ENCODE measurements at places on chromosomes 5 and 9.

DNA sequence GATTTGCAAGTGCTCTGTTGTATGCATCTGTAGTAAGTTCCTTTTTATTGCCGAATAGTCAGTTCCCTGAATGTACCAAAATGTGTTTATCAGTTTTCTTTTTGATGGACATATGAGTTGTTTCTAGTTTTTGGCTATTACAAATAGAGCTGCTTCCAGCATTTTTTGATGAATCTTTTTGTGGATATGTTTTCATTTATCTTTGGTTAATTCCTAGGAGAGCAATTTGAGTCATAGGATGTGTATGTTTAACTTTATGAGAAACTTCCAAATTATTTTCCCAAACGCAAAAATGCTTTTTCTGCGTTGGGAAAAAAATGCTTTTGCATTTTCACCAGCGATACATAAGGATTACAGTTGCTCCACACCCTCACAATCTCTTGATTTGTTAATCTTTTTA lies 287.7 kb downstream of the FER start:
- DNase-seq: no peak

DNA sequence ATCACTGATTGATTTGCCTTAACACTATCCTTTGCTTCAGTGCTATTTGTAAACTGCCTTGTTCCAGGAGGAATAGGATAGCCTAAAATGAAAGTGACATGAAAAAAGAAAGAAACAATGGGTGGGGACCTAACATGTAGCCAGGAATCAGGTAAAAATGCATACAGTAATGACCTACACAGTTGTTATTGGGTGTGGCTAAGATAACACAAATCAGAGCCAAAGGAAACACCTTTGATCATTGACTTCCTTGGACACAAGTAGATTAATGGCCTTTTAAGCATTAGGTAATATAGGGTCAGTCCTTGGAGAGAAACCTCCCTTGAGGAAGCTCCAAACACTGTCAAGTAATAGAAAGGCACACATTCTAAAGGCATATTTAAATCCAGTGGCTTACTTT lies 220.4 kb downstream of the TRPM3 start:
- no peak for DNase-seq

DNA sequence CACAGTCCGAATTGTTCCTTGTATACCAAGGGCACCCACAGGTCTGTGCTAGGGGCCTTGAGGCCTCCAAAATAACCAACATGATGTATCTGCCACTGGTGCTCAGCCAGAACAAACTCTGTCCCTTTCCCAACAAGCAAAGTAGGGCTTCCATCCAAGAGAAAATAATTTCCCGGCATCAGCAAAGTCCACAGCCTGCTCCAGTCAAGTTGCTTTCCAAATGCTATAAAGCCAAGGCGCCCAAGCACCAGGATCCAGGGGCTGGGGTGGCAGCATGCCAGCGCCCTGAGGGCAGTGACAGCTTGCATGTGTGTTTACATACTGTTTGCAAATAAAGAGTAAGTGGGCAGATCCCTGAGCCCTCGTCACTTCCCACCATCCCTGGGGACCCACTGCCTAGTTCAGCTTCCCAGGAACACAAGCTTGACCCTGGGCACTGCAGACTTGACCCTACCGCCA lies 155.9 kb downstream of the ERCC6L2 start:
- no peak for DNase-seq

GRCh38 chr9:5013374-5013773 lies 28.3 kb downstream of the JAK2 start:
- no peak for DNase-seq

- no peak for DNase-seq
Measured at GRCh38 chr9:113293285-113293878, 9.8 kb downstream of the RNF183 start.

GRCh38 chr5:98714710-98715288 lies 58.7 kb upstream of the RGMB start:
- no peak for DNase-seq

- DNase-seq: no peak
Measured at GRCh38 chr5:41083306-41083705, 12.2 kb upstream of the MROH2B start.

- DNase-seq: no peak
Measured at GRCh38 chr9:132135456-132135855, 26.4 kb upstream of the NTNG2 start.

DNA sequence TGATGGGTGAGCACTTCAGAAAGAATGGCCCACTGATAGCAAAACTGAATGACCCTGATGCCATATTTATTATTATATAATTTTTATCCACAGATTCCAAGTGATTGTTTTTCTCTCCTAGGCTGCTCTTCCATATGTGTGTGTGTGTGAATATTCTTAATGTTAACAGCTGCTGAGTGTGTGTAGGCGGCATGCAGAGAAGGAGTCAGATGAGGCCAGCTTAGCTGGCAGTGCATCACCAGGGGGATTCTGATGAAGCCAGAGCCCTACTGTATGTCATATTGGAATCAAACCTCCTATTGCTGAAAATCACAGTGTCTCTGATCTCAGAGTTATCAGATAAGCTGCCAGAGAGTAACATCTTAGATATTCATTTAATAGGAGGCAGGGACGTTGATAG lies 177.1 kb downstream of the DMAC1 start:
- no peak for DNase-seq

- DNase-seq: no peak
Measured at GRCh38 chr5:74072646-74073045, 446.6 kb downstream of the ARHGEF28 start.

DNA sequence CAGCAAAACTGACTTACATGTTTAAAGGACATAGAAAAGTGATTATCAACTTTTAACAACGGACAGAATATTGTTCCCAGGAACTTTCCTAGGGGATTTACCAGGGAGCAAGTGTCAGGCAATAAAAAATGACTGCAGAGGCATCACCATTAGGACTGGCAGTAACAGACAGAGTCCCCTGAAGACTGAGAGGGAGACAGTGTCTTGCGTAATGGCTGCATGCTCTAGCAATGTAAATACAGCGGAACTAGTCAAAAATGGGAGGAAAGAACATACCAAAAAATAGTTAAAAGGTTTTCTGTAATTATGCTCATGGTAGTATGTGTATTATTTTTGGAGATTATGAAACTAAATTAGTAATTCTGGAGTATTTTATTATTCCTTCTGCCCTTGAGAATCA lies 181.8 kb downstream of the CRB2 start:
- DNase-seq: no peak

- DNase-seq: no peak
Measured at GRCh38 chr5:6356578-6357164, 21.7 kb downstream of the MED10 start.

DNA sequence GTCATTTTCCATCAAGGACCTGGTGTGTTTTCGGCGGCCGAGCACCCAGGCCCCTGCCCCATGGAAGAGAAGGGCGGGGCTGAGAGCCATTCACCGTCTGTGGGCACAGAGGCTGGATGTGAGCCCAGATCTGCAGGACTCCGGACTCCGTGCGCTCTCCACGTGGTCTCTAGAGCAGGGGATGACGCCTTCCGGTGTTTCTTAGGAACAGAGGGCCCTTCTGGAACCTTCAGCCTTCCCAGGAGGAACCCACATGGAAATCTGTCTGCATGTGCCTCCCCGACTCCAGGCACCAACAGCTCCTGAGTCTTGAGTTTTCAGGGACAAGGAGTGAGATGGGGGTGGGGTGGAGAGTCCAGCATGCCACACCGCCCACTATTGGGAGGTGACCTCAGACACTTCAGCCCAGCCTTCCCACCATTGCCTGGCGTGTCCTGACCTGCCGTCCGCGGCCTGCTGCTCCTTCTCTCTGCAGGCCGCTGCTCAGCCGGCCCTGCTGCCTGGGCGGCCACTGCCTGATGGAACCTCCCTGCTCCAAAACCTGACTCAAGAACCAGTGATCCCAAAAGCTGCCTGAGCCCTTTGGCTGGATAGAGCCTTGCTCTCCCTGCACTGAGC lies 2.4 kb upstream of the RXRA start:
- DNase-seq: no peak

DNA sequence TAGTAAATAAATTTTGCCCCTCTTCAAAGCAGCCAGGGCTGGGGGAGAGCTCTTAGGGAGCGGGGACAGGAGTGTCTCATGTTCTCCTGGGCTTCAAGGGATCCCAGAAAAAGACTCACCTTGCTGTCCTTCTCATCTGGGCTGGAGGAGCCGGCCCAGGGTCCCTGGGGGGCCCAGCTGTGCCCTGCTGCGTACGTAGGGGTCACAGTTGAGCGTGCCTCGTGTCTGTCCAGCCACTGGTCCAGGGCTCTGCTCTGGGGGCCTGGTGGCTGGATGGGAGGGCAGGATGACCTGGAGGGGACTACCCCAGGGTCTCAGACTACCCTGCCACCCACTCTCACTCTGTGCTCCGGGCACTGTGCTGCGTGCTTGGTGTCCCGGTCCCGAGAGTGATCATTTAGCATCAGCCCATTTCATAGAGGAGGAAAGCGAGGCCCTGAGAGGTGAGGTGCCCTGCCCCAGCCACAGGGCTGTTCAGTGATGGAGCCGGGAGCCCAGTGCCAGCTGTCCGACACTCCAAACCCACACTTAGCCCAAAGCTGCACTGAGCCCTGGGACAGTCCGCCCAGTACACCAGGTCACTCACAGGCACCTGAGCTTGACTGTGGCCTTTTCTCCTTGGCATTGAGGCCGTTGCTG lies 26.2 kb upstream of the TDRD7 start:
- no peak for DNase-seq

GRCh38 chr5:110965773-110966581 lies 105.5 kb upstream of the TSLP start:
- no peak for DNase-seq

GRCh38 chr5:71475788-71476384 lies 20.4 kb downstream of the BDP1 start:
- peak; percentile 31 for DNase-seq

- DNase-seq: no peak
Measured at GRCh38 chr5:164277720-164278119, 772.3 kb downstream of the MAT2B start.

DNA sequence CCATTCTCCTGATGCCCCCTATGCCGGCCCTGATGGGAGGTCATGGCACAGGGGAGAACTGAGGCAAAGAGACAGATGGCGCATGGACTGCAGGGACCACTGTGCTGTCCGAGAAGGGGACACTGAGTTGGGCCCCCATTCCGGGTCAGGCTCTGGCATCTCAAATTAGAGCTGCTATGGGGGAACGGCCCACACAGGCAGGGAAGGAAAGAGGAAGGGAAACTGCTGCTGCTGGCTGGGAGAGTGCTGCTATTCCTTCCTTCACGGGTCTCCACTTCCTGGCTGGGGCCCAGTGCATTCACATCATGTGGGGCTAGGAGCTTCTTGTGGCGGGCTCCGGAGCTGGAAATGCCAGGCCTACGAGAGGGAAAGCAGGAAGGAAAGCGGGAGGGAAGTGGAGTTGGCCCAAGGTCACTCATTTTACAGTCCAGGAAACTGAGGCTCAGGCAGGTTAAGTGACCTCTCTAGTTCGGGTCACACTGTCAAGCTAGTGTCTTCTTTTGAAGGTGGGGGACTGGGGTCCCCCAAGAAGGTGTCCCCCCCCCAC lies 1.3 kb upstream of the CARD19 start:
- no peak for DNase-seq

DNA sequence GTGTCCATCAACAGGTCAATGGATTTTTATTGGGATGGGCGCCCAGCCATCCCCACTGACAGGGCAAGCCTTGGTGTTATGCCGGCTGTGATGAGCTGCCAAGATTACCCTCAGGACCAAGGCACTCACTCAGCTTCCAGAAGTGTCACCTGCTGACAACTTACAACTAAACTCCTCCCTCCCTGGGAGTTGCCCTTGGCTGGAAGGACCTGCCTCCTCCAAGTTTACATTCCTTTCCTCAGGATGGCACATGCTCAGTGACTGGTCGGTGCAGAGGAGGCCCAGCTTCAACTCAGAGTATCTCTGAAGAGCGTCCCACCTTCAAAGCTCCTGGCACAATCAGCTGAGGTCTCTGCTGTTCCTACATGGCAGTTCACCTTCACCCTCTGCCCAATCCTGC lies 52.5 kb upstream of the ZBTB43 start:
- no peak for DNase-seq

DNA sequence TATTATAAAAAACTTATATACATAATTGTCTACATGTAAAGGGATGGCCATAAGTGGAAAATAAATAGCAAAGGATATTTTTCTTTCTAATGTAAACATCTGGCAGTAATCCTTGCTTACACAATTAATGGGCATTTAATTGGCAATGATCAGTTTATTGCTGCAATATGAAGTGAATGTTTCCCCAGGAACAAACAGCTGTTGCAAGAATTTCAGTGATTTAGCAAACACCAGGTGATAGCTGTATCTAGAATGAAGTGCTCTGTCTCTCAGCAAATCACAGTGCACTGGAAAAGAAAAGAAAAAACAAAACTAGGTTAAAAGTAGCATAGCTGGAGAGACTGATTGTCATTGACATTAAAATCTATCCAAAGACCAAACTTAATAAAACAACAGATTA lies 594.5 kb upstream of the ARRDC3 start:
- DNase-seq: no peak

DNA sequence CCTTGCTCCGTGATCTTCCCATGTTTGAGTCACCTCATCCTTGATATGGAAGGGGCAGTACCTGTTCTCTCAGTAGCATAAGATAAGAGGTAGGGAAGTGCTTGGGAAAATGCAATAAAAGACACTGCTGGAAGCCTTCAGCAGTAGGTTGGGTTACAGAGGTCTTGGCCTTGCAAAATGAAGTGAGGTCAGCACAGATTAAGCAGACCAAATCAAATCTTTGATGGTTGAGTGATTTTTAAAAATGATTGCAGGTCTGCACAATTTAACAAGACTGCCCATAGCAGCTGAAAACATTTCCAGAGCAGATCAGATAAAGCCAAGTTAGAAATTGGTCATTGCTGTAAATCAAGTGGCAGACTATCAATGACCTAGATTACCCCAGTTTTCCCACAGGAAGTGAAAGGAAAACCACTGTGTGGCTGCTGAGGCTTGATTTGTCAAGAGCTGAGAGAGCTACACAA lies 32.9 kb downstream of the PALM2AKAP2 start:
- DNase-seq: no peak

GRCh38 chr5:14710313-14710994 lies 45.9 kb downstream of the OTULIN start:
- DNase-seq: no peak

DNA sequence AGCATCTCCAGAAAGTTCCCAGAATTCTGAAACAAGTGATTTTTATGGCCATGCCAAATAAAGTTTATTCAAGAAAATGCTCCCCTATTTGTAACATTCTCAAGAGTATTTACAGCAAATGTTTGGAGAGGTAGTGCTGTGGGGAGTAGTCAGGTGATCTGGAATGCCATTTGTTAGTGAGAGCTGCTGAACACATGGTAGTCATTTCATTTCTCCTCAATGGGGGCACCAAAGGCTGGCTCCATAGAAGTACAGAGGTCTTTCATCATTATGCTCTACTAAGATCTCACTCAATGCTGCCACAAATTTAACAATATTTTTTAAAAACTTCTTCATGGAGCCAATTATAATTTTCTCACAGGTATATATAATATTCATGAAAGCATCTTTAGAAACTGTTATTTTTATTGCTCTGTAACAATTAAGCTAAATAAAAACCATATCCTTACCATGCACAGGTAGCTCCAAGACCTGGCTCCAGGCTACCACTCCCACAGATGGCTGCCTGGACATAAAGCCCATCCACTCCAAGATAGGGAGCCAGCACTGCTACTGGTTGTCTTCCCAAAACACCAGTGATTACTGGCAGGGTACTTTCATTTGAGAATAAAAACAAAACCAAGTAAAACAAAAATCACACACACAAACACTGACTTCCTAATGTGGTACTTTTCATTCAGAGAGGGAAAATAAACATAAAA lies 200.8 kb downstream of the PLK2 start:
- no peak for DNase-seq

All from CD4-positive, alpha-beta T cell treated with Interleukin-17A for 1 hour (primary cell).